ENCODE measurements at places on chromosomes 1 and 21.
A peak's percentile ranks its signal among the peaks of the same experiment; 100 is the strongest.

GRCh38 chr21:35697321-35697808 is 363.0 kb downstream of the SETD4 start:
- no peak for DNase-seq

DNA sequence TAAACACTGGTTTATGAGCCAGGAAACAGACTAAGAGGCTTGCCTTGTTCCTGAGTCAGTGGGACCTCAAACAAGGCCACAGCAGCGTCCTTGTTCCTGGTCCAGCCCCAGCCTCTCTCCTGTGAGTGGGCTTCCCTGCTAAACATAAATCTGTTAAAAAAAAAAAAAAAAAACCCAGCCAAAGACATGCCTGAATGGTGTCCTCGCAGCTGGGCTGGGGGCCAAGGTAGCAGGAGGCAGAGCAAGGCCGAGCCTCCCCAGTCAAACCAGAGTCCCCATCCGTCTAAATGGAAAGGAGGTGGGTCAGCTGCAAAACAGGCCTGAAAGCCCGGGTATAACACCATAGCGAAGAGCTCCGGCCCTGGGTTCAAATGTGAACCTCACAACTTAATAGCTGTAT is 18.1 kb upstream of the IFFO2 start:
- DNase-seq = no peak

- no peak for DNase-seq
Measured at GRCh38 chr1:26788515-26788785, 700 bp downstream of the PIGV start.

DNA sequence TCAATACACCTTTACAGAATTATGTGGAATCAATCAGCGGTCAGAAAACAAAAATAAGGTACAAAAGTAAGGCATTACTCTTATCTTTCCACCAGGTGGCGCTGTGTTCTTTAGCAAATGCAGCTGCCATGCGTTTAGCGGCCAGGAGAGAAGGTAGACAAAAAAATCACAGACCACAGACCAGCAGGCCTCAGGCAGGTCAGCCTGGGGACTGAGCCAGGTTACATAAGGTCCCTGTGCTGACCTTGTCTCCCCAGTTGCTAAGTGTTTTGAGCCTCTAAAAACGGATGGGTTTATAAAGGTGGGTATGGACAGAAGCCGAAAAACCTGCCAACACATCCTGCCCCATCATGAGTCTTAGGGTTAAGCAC is 2.8 kb downstream of the RGS16 start:
- peak; percentile 32 for DNase-seq

GRCh38 chr1:198687429-198687828 is 48.6 kb downstream of the PTPRC start:
- DNase-seq = no peak

GRCh38 chr1:241542199-241542907 is 10.2 kb downstream of the KMO start:
- no peak for DNase-seq

- DNase-seq = no peak
Measured at GRCh38 chr1:63189677-63190076, 132.7 kb upstream of the FOXD3 start.

DNA sequence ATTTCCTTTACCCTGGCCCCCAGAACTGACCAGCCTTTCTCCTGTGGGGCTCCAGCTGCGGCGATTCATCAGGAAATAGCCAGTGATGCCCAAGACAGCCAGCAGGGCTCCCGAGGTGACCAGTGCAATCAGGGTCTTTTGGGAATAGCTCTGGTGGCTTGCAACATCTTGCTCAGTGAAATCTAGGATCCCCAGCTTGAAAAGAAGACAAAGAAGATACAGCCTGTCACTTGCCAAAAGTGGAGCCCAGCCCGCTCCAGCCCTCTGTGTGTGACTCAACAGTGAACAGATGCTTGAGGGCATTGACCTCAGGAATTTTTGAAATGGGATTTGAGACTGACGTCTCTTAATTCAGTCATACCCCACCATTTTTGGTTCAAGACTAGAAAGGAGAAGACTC is 22.3 kb downstream of the CD34 start:
- DNase-seq = no peak

- DNase-seq = no peak
Measured at GRCh38 chr1:220341126-220341525, 68.9 kb upstream of the RAB3GAP2 start.

- no peak for DNase-seq
Measured at GRCh38 chr1:60421965-60422364, 348.4 kb upstream of the C1orf87 start.

GRCh38 chr1:2108213-2108876 is 58.1 kb downstream of the PRKCZ start:
- DNase-seq = no peak

DNA sequence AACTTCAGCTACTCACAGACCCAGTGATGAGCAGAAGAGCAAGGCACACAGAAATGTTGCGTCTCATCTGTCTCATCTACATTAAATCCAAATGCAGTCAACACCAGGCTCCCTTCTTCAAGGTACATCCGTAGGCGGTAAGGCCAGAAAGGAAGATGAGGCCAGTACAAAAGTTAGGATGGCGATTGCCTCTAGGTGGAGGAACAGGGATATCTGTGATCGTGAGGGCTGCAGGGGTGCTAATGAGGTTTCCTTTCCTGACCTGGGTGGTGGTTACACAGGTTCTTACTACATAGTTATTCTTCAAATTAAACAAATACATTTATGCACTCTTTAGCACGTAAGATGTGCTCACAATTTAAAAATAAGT is 1.4 kb upstream of the MYBPH start:
- no peak for DNase-seq

GRCh38 chr1:99590578-99591209 is 55.2 kb upstream of the PALMD start:
- peak; percentile 88 for DNase-seq

DNA sequence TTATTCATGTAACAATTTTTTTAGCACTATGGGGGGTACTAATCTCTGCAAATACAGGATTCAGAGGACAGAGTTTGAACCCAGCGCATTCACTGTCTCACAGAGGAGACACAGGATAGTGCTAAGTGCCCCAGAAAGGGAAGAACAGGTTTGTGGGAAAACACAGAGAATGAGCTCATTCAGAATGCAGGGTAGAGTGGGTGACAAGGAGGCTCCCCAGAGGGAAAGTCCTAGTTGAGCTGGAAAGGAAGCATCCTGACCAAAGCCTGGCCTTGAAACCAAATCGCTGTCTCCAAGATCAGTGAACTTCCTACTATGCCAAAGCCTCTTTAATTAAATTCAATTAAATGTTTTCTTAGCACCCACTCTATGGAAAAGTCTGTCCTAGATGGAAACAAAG is 19.0 kb upstream of the RGS2 start:
- no peak for DNase-seq

GRCh38 chr1:15540186-15540585 is 13.5 kb downstream of the DNAJC16 start:
- peak; percentile 44 for DNase-seq

- no peak for DNase-seq
Measured at GRCh38 chr21:37253991-37254390, 13.1 kb downstream of the VPS26C start.

DNA sequence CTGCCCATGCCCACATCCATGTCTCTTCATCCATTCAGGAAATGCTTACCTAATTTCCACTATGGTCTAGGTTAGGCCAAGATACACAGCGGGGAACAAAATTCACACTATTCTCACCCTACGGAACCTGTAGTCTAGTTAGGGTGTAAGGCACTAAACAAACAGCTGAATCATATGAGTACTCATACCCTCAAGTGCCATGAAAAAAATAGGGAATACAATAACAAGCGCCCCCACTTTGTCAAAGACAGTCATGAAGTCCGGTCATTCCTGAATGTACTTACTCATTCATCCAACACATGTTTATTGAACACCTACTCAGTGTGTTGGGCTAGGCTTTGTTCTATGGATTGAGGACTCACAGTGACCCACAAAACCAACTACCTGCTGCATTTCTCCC is 6.2 kb upstream of the FYB2 start:
- no peak for DNase-seq

DNA sequence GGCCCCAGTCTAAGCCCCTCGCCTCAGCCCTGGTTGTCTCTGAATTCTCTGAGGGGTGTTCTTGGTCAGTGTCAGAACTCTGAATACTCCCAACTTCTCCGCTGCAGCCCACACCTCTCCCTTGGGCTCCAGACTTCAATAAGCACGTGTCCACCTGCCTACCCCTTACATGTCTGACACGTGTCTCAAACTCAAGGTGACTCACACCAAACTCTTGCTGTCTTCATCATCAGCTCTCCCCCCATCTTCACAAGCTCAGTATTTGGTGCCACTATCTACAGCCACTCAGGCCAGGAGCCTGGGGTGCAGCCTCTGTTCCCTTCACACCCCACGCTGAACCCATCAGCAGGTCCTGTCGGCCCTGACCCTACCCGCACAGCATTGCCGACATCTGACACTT is 18.8 kb upstream of the UBXN10 start:
- DNase-seq = no peak

DNA sequence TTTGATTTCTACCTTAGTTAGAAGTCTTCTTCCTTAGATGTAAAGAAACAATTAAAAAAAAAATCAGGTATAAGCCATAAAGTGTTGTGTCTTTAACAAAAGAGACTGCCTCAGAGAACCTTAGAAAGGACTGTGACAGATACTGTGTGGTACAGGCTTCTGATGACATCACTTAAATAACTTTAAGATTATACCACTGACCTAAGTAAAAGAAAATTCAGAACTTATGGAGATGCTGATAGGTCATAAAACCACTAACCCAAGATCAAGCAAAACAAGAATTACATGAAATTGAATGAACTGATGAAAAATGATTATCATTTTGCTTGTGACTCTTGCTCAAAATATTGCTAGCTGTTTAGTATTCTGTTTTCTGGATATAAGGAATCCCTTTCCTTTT is 220.8 kb downstream of the NRIP1 start:
- DNase-seq = no peak

DNA sequence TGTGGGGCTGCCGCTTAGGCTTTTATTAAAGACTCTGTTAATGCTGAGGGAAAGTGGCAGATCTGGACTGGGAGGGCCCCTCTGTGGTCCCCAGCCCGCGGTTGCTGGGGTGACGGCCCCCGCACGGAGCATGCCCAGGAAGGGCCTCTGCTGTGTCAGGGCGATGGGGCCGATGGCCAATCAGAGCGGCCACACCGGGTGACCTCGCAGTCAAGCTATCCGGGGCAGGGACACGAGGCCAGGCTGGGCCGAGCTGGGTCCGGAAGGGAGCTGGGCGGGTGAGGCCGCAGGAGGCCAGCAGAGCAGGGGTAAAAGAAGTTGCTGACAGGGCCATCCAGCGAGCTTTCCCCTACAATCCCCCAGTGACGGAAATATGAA is 145.1 kb downstream of the CASZ1 start:
- no peak for DNase-seq

DNA sequence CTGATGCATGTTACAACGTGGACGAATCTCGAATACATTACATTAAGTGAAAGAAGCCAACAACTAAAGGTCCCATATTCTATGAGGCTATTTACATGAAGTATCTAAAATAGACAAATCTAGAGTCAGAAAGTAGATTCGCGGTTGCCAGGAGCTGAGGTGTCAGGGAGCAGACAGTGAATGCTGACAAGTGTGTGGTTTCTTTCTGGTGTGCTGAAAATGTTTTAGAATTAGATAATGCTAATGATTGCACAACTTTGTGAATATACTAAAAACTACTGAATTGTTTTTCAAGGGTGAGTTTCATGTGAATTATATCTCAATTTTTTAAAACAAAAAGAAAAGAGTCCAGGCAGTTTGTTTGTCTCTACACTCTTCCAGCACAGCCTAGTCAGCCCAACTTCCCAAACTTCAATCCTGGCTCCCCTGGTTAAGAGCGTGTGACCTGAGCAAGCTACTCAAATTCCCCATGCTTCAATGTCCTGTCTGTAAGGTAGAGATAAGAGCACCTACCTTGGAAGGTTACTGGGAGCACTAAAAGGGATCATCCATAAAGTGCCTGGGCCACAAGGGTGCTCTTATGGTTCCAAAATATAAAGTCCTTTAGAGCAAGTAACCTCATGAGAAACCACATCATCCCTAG is 20.9 kb downstream of the HLCS start:
- DNase-seq = no peak

GRCh38 chr1:243513726-243514491 is 258.1 kb downstream of the SDCCAG8 start:
- peak; percentile 42 for DNase-seq

DNA sequence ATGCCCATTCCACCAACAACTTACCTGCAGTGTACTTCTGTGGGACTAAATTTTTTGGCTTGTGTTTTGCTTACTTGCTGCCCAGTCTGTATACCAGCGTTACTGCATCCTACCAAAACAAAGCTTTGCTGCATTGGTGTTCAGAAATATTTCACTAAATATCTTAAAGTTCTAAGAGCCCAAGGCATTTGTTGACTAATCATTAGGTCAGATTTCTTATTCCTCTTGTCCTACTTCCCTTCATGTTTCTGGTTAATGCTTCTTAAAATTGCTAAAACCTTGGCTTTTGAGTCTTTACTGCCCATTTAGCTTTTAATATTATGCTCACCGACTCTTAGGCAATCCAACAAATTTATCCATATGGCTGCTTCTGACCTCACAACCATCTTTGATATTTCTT is 161.8 kb downstream of the DPYD start:
- DNase-seq = no peak

DNA sequence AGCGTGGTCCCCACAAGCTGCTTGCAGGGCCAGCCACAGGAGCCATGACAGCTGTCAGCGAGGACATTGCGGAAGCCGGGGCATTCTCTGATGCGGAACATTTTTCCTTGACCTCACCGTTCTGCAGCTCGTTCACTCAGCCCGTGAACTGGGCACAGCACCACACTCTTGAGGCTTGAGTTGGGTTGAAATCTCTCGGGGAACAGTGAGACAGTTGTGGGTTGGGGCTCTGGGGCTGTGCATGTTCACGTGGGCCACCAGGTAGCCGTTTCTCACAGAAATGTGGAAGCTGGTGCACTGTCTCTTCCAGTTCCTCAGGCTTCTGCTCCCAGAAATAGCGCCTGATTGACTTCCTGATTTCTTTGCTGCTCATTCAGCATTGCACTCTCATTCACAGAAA is 69.8 kb downstream of the SPSB1 start:
- DNase-seq = no peak

- DNase-seq = no peak
Measured at GRCh38 chr1:154550070-154550469, 8.4 kb downstream of the UBE2Q1 start.

GRCh38 chr1:32263744-32264143 is 12.7 kb downstream of the LCK start:
- DNase-seq = no peak

- no peak for DNase-seq
Measured at GRCh38 chr1:228391411-228392020, 15.1 kb downstream of the TRIM11 start.

GRCh38 chr1:29171089-29171488 is 10.6 kb downstream of the SRSF4 start:
- DNase-seq = no peak

DNA sequence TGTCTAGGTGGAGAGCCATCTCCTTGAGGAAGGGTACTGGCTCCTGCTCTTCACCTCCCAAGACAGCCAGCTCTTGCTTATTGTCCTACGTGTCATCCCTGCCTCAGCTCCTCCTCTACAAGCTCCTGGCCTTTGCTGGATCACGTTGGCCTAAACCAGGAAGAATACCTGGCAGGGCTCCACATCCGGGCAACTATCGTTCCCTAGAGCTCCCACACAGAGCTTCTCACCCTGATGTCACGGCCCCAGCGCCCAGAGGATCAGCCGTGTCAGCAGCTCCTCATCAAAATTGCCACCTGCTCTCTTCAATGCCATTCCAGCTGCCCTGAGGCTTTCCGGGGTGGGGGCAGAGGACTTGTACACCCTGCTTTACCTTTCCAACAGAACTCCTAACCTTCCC is 1.9 kb upstream of the TPM3 start:
- DNase-seq = no peak

All from non-pigmented ciliary epithelial cell (primary cell).